ENCODE measurements at places on chromosomes 1 and 21.

DNA sequence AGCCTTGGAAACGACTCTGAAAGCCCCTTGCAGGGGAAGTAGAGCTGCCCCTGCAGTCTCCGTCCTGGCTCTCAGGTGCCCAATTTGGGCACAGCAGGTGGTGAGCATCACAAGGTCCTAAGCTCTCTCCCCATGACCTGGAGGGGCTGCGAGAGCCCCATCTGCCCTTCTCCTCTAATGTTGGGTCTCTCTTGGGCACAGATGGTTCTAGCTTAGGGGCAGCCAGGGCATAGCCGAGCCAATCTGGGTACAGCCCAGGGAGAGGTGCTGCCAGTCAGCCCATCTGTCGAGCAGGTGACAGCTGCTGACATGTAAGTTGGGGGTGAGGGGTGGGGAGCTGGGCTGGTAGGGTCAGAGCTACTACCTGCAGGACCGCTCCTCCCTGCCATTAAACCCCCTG lies 50.7 kb downstream of the SYT2 start:
- DNase-seq: no peak

DNA sequence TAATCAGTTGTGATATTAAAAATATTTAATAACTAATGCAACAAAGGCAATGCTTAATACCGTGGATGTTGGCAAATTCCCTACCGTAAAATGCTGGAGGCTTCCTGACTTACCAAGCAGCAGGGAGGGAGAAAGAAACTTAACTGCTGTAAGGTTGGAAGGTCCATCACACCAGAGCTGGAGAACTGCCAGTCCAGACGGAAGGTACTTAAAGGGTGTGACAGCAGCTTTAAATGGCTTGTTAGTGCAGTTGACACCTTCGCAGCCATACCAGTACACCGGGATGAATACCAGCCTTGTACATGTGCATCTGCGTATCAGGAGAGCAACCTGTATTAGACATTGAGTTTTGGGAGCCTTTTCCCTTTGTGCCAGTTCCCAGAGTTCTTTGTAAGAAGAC lies 269.5 kb upstream of the NCAM2 start:
- DNase-seq: no peak

DNA sequence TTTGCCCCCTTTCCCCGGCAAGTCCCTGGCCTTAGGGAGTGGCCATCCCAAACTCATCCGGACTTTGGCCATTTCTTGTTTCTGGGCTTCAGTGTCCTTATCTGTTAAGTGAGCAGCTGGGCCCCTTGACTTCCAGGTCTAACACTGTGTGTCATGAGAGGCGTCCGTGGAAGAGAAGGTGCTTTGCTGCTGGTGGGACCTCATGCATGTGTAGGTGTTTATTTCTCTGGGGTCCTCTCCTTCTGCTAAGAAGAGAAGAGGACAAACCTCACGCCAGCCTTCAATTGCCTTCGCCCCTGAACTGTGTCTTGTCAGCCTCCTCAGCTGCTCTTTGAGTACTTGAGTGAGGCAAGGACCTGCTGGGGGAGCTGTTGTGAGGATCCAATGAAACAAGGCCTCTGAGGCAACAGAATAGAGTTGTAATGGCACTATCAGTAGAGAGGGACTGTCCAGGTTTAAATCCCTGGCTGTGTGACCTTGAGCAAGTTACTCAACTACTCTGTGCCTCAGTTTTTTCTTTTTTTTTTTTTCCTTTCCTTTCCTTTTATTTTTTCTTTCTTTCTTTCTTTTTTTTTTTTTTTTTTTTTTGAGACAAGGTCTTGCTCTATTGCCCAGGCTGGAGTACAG lies 72.5 kb downstream of the RUNX3 start:
- DNase-seq: no peak

DNA sequence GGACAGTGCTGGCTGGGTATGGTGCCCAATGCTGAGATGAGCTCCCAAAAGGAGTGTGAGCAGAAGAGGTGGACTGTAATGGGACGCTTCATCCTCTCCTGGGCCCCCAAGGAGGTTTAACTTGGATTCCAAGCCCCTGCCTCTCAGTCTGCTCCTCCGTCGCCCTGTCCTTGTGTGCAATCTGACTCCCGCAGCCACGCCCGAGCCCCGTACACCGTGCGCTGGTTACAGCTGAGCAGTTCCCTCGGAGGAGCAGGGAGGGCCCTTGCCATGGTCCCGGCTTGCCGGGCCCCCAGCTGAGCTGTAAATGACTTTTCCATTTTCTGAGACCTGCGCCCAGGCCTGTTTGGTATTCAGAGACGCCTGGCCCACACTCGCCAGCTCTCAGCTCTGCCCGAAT lies 53.7 kb downstream of the PAX7 start:
- DNase-seq: no peak
